Epithelial cell of proximal tubule (primary cell): ENCODE measurements at places on chromosomes 1 and 21. TPM values are rescaled to one million over a fixed set of nuclear protein-coding genes. Genes with fewer than 3 reads are reported as not detected.

DNA sequence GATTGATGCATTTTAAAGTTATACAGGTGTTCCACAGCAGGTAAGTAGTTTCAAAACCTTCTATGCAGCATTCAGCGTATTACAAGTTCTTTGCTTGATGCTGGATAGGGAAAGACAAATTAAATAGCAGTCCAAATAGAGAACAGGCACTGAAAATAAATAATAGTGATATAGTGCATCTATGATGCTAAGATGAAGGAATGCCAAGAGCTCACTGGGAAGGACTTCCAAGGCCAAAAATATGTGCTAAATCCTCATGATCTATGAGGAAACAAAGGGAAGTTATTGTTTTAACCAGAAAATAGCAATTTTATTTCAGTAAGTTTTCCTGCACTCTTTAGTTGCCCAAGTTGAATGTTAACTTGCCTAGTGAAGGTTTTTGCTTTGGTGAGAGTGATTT lies 127.8 kb upstream of the GREM2 start:
- DNase-seq, result no peak

GRCh38 chr1:190908691-190909090 lies 431.0 kb upstream of the BRINP3 start:
- no peak for DNase-seq

DNA sequence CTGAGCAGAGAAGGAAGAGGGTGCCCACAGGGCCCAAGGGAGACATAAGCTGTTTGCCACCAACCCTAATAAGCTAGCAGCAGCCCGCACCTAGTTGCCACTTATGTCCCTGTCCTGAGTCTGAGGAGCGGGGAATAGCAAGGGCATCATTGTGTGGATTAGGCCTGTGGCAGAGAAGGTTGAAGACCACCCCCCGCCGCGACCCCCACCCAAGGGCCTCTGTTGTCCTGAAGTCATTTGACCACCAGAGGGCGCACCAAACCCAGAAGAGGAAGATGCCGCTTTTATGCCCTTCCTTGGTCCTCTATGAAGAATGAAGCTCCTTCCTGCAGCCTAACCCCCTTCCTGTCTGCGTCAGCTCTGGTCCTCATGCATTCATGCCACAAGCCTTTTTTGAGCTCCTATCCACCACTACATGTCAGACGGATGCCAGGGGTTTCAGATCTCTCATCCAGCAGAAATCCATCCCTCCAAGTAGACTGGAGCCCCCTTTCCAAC lies 16.6 kb downstream of the RHBG start:
- no peak for DNase-seq

DNA sequence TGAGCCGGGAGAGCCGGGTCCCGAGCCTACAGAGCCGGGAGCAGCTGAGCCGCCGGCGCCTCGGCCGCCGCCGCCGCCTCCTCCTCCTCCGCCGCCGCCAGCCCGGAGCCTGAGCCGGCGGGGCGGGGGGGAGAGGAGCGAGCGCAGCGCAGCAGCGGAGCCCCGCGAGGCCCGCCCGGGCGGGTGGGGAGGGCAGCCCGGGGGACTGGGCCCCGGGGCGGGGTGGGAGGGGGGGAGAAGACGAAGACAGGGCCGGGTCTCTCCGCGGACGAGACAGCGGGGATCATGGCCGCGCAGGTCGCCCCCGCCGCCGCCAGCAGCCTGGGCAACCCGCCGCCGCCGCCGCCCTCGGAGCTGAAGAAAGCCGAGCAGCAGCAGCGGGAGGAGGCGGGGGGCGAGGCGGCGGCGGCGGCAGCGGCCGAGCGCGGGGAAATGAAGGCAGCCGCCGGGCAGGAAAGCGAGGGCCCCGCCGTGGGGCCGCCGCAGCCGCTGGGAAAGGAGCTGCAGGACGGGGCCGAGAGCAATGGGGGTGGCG lies 371 bp downstream of the ARID1A start:
- DNase-seq, result no peak

SLC6A17 gene
- 0.35 and 0.43 TPM in 2 replicates for total RNA-seq

- DNase-seq, result no peak
Measured at GRCh38 chr1:65316233-65316632, 6.9 kb downstream of the DNAJC6 start.
